ENCODE measurements at places on chromosomes 4 and X.

GRCh38 chr4:105622269-105622668 is 69.8 kb downstream of the ARHGEF38 start:
- no peak for DNase-seq

DNA sequence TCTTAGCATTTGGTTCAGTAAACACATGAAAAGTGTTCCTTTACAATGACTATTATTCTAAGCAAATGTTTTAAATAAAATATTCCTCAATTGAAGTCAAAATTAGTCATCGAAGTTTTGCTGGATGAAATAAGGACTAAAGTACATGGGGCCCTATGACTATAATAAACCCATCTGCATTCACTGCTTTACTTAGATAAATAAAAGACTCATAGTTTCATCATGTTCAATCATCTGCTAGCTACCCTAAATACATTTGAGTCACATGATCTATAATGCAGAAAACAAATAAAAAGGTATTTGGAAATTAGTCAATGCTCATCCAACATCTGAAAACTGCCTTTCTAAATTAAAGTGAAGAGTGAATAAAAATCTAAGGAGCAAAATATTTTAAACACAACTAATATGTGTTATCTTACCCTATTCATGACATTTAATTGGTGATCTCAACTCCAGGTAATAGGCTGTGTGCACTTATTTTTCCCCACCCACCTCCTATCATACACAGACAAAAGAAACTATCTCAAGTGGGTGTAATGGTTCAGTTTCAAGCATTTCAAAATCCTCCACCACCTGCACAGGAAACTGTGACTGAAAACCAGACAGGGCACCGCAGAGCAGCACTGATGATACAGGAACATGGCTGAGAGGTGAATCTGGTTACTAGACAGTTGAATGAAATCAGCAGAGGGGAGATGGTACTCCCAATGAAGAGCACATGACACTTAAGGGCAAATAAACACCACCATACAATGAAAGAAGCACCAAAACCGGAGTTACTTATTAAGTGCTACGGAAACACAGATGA is 78.6 kb downstream of the CAMK2D start:
- no peak for DNase-seq

- DNase-seq = no peak
Measured at GRCh38 chr4:7358100-7358735, 76.5 kb downstream of the PSAPL1 start.

- DNase-seq = no peak
Measured at GRCh38 chr4:88443486-88443885, 13.4 kb upstream of the HERC5 start.

DNA sequence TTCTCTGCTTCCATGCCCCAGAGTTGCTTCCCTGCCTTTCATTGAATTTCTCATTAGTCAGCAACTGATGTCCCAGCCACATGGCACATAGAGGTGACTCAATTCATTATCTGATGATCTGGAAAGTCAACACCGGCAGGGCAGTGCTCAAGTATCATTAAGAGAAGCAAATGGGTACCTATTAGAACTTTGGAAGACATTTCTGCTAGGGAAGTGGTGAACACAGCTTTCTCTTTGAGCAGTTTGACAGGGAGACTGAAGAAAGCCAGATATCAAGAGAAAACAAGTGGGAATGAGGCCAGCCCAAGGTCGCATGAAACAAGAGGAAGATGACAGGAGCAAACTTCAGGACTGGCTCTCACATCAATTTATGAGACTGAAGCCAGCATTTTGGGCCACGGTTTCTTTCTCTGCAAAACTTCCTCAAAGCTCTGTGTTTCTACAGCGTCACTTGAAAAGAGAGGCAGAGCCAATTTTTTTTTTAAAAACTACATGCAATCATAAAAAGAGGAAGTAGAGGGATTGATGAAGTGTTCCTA is 108.3 kb upstream of the RPS6KA3 start:
- peak; percentile 22 for DNase-seq

DNA sequence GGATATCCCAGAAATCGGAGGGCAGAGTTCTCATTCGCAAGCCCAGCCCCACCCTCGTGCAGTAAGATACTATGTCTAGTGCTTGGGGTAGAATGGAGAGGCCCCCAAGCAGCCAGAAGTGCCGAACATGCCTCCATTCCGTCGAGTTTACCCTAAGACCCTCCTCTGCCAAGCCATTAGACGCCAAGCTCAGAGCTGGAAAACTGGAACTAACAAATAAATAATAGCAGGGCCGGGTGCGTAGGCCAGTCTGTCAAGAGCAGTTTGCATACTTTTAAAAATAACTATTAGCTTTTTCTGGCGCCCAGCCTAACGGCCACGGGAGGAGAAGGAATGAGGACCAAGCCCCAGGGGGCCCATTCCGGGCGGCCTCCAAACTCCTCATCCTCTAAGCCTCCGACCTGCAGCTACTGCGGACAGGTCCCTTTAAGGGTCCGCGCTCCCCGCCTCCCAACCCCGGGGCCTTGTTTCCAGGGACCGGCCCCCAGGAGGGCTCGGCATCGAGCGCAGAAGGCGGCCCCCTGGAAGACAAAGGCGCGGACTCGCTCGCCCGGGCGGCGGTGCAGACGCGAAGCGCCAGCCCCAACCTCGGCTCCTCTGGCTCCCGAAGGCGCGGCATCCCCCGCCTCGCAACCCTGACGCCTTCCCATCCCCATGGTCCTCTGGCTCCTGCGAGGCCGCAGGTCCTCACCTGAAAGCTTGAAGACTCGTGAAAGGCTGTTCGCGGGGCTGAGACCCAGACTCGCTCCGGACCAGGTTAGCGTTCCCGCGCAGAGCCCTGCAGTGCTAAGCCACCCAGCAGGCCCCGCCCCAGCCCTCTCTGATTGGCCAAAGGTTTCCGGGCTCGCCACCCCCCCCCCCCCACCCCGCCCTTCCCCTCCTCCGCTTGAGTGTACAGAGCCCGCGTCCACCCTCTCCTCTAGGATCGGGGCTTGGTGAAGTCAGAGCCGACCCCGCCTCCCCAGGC is at the start of gene TMSB15A:
Gene TMSB15A (minus strand): TSS at position 765 of the 967 bp plus-strand sequence.
- DNase-seq = no peak

DNA sequence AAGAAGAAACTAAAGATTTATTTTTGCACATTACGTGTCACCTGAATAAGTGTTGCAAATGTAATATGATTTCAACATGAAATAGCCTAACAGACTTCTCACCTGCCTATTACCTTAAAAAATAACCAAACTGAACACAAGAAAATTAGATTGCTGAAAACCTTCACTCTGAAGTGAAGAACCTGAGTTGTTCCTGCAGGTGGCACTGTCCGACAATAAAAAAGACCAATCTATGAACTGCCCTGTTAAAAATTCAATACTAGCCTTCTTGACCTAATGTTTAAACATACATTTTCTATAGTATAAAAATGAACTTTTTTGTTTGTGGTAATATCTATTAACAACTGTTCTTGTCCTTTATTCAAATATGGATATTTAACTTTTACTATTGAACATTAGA is 69.2 kb upstream of the PNPLA4 start:
- no peak for DNase-seq

GRCh38 chr4:93359586-93359985 is 469.0 kb upstream of the ATOH1 start:
- no peak for DNase-seq

GRCh38 chrX:41086627-41086932 is 1.3 kb downstream of the USP9X start:
- no peak for DNase-seq

DNA sequence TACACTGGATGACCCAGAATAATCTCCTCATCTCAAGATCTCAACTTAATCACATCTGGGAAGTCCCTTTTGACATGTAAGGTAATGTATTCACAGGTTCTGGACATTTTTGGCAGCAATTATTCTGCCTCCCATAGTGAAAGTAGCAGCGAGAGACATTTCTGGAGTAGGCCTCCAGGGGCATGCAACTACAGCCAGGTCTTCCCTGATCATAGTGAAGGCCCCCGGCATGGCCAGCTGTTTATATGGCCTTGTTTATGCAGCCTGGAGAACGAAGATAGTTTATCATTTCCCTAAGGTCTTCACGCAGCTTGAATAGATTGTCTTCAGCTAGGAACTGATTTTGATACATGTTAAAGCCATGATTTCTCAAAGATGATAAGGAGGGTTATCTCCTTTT is 139.9 kb downstream of the RNF150 start:
- DNase-seq = no peak

GRCh38 chrX:120301960-120302359 is 9.3 kb downstream of the TMEM255A start:
- DNase-seq = no peak

DNA sequence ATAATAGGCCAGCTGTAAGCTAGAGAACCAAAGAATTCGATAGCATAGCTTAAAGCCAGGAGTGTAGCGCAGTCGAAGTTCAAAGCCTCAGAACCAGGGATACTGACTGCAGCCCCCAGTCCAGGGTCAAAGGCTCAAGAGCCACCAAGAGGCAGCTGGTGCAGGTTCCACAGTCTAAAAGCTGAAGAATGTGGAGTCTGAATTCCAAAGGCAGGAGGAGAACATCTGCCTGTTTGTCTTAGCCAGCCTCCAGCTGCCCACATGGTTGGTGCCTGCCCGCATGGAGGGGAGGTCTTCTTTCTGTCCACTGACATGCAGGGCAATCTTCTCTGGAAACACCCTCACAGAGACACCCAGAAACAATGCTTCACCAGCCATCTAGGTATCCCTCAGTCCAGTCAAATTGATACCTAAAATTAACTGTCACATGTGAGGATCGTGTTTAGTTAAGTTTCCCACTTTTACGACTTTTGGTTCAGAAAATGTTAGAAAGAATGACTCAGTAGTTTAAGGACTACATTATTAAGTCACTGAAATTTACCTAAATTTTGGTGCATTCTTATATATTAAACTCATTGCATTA is 52.8 kb upstream of the RHOH start:
- DNase-seq = no peak

GRCh38 chr4:54359919-54360650 is 131.0 kb downstream of the PDGFRA start:
- DNase-seq = no peak

- DNase-seq = no peak
Measured at GRCh38 chrX:11665168-11666111, at the start of gene ARHGAP6. ARHGAP6 (minus strand) TSS chrX:11665920; CDS start chrX:11664828, 1,092 bp downstream.

DNA sequence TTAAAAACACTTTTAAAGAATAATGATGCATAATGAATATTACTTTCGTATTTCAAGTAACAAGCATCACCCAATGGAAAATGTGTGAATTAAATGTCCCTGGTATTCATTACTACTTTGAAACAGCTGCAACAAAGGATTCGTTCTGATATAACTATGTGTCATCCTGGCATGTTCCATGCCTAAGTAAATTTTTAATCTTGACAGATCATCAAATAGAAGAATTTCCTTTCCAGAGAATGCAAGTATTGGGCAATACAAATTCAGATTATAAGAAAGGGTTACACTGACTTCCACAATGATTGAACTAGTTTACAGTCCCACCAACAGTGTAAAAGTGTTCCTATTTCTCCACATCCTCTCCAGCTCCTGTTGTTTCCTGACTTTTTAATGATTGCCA is 105.3 kb downstream of the SPCS3 start:
- no peak for DNase-seq

- DNase-seq = no peak
Measured at GRCh38 chrX:19195243-19195610, 73.0 kb upstream of the ADGRG2 start.

DNA sequence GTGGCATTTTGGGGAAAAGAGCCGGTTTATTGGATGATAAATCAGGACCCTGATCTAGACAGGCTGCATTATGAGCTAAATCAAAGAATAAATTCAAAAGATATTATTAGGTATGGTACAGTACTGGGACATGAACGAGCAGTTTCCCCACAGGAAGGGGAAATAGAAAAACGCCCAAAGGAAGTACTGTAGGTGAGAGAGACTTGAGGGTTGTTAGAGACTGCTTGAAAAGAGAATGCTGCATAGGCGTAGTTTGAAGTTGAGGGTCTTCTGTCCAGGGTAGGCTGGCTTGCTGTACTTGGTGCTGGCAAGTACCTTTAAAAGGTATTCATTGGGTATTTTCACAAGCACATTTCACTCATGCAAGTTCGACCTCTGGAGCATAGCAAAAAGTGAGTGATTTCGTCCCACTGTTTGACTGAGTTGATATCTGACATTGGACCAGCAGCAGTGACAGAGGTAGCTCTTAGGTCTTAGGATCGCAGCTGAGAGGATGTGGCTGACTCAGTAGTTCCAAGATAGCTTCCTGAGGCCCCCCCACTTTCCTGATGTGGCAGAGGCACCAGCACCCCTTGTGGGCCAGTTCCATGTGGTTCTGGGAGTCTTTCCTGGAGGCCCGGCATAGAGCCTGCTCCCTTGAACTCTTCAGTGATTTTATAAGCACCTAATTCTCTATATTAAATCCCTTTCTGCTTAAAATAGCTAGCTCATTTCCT is 64.3 kb downstream of the TMEM131L start:
- DNase-seq = no peak

- no peak for DNase-seq
Measured at GRCh38 chr4:81684352-81684751, 212.6 kb upstream of the RASGEF1B start.

DNA sequence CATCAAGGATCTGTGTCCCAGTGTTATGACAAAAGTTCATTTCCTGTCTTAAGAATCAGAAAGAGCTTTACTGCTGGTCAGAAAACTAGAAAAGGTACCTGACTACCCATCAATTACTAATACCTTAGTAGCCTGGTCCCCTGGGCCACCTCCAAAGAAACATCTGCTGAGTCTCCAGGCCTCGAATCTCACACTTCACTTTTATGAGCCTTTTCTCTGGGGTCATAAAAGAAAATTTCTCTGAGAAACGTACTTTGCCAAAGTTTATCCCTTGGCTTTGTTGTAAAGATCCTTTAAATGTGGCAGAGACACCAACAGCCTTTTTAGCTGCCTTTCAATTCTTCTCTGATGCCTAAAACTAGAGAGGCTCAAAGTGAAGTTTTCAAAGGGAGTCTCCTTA is 17.8 kb downstream of the GUCY1A1 start:
- no peak for DNase-seq

- peak; percentile 31 for DNase-seq
Measured at GRCh38 chr4:174521800-174522182, 497 bp downstream of the HPGD start.

- DNase-seq = no peak
Measured at GRCh38 chr4:108355902-108356535, 187.3 kb upstream of the LEF1 start.

DNA sequence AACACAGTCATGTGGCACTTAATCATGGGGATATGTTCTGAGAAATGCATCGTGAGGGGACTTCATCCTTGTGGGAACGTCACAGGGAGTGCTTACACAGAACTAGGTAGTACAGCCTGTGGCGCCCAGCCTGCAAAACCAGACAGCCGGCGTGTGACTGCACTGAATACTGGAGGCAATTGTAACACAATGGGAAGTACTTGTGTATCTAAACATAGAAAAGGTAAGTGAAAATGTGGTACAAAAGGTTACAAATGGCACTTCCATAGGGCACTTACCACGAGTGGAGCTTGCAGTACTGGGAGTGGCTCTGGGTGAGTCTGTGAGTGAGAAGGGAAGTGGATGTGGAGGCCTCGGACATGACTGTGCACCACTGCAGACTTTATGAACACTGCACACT is 5.2 kb downstream of the TLR3 start:
- DNase-seq = no peak

- DNase-seq = no peak
Measured at GRCh38 chrX:120200851-120201250, 42.4 kb downstream of the RHOXF2 start.

GRCh38 chr4:42398171-42398870 is 1.0 kb downstream of the SHISA3 start:
- DNase-seq = no peak

All from GDM1 (cell line).